ENCODE measurements at places on chromosomes 5 and 9.

- no peak for DNase-seq
Measured at GRCh38 chr5:127031147-127031862, 947 bp upstream of the MARCHF3 start.

GRCh38 chr5:59615272-59615671 lies 278.3 kb downstream of the PDE4D start:
- DNase-seq = no peak

DNA sequence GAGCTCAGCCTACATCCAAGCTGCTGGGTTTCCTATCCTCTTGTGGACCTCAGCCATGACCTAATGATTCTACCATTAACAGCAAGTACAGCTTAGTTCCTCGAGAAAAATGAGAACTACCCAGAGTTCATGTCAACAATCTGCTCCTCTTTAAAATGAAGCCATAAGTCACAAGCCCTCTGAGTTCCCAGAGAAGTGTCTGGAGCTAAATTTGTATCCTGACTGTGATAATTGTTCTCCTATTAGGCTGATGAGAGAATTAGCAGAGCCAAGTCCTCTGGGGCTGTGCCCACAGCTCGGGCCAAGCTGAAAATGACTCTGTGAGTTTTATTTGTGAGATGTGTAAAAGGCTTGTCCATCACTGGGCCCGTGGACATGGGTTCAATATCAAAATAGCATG lies 145.1 kb upstream of the SMIM23 start:
- no peak for DNase-seq

- no peak for DNase-seq
Measured at GRCh38 chr5:171322527-171322926, 13.5 kb downstream of the TLX3 start.

DNA sequence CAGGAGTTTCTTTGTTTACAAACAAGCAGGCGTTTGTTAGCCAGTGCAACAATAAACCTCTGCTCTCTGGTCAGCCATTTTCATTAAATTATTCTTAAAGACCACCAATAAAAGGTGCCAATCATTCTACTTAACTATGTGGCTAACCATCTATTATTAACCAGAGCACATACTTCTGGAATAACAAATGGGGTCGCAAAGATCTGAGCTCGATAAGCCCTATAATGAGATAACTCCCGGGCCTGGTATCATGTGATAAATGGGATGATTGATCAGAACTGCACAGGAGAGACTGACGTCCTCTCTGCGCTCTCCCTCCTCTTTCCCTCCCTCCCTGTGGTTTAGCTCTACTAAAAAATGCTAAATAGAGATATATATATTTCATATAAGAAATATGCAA lies 488.2 kb downstream of the NTRK2 start:
- no peak for DNase-seq

DNA sequence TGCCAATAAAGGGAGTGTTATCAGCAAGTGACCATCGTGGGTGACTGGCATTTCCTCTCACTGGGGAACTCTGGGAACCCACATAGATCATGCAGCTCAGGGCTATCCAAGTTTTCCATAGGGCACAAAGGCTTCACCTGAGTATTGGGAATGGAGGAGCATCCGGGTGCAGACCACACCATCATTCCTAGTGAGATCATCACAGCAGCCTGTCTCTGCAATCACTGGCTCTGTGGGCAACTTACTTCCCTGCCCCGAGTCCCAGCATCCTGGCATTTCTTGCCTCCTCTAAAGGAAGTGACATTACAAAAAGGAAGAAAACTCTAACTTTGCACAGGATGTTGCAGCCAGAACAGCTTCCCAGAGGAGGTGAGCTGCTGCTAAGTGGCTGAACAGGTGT lies 80.6 kb upstream of the SHB start:
- DNase-seq = no peak

GRCh38 chr5:19782566-19782965 lies 205.4 kb downstream of the CDH18 start:
- no peak for DNase-seq

DNA sequence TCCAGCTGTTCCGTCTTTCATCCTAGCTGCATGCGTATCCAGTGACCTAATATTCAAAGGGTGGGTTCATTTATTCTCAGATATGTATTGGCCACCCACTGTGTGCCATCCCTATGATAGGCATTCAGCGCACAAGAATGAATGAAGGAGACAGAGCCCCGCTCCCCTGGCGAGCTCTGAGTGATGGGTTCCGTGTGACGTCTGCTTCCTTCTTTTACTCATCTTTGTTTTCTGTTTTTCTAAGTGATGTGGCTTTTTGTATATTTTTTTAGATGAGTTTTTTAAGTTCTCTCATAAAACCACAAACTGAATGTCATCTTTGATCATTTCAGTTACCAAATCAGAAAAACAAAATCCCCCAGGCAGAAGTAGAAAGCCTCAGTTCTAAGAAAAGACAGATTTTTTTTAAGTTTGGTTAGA lies 168.3 kb upstream of the OTULINL start:
- no peak for DNase-seq

Measured in NCI-H2227 treated with DMSO at 0.1 percent for 48 hours (cell line).